ENCODE measurements at places on chromosomes 1 and 21.

DNA sequence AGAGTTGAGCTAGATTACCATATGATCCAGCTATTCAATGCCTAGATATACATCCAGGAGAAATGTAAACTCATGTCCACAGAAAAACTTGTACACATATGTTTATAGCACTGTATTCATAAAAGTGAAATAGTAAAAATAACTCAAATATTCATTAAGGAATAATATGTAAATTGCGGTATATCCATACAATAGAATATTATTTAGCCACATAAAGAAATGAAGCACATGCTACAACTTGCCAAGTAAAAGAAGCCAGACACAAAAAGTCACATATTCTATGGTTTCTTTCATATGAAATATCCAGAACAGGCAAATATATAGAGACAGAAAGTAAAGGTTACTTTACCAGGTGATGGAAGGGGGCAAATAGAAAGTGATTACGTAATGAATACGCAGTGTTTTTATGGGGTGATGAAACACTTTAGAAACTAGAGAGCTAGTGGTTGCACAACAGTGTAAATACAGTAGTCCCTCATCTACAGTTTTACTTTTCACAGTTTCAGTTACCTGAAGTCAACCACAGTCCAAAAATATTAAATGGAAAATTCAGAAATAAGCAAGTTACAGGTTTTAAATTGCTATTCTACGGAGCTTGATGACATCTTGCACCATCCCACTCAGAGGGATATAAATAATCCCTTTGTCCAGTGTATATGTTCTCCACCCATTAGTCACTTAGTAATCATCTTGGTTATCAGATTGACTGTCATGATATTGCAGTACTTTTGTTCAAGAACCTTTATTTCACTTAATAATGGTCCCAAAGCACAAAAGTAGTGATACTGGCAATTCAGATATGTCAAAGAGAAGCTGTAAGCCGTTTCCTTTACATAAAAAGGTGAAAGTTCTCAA lies 62.3 kb downstream of the ZNF644 start:
- DNase-seq = no peak

- no peak for DNase-seq
Observed at GRCh38 chr1:221655766-221656305, 86.1 kb downstream of the DUSP10 start.

DNA sequence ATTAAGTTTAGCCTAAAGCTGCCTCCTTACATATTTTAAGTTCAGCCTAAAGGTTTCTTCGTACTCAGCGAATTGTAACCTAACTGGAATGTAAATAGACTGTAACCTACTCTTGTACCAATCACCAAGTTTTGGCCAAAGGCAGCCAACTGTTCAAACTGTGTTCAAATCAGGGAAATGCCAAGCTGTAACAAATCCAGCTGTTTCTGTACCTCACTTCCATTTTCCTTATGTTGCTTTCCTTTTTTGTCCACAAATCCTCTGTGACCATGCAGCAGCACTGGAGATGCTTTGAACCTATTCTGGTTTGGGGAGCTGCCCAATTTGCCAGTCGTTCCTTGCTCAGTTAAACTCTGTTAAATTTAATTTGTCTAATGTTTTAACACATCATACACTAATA lies 3.2 kb upstream of the APOBEC4 start:
- DNase-seq = no peak

- no peak for DNase-seq
Observed at GRCh38 chr21:28932717-28933116, 60.0 kb downstream of the LTN1 start.

- no peak for DNase-seq
Observed at GRCh38 chr1:180778782-180779398, 133.8 kb upstream of the KIAA1614 start.

DNA sequence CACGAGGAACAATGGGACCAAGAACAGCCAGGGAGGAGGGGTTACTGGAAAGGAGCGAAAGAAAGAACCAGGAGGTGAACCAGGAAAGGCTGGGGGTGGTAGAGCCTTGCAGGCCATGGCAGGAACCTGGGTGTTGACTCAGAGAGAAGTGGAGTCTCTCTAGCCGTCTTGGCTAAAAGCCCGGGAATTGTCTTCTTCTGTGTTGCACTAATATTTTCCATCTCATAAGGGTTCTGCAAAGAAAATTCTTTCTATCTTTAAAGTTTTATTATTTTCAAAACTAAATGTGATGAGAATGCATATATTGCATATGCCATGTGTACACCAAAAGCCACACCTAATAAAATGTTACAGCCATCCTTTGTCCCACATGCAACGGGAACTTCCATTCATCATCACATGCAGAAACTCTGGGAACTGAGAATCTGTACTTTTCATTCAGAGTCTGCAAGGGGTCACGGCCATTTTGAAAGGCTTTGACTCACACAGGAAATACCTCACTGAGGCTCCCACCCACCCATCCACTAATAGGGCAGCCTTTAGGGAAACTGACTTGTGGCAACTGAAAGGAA lies 38.0 kb downstream of the ERG start:
- DNase-seq = no peak

DNA sequence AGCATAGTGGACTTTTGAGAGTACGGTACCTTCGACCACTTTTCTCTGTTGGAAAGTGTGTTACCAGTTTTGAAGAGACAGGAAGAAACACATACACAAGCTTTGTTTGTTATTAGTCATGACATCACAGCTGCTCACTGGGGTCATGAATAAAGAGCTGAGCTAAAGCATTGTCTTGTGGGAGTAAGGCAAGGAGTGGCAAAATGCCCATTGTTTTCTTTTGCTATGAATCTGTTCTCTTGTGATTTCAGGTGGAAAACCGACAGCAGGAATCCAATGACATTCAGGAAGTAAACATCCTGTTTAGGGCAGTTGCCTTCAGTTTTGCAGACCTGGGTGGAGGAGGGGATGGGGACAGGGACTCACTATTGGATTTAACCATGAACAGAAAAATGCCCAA lies 66.2 kb downstream of the RGL1 start:
- no peak for DNase-seq

- no peak for DNase-seq
Observed at GRCh38 chr1:112431038-112431437, 35.0 kb downstream of the CTTNBP2NL start.
